SW 1271 (cell line): ENCODE measurements at places on chromosomes 2 and 18.

DNA sequence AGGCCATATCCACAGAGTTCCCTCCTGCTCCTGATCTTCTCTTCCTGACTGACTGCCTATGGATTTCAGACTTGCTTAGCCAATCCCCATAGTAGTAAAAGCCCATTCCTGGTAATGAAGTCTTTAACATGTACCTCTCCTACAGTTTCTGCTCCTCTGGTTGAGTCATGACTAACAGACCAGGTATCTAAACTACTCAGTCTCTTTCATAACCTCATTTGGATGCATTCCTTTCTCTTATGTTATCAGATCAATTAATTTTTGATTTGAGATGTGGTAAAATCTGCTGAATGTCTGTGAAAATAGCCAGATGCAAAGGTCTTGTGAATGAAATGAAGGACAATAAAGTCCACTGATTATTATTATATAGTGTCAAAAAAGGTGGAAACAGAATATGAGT lies 198.0 kb downstream of the NBAS start:
- no peak for DNase-seq

- no peak for DNase-seq
Observed at GRCh38 chr2:215746887-215747615, 266.3 kb downstream of the MREG start.

GRCh38 chr2:16466133-16466820 lies 199.4 kb downstream of the CYRIA start:
- no peak for DNase-seq

GRCh38 chr2:35526741-35527140 lies 828.8 kb upstream of the CRIM1 start:
- DNase-seq, result no peak

- no peak for DNase-seq
Observed at GRCh38 chr2:177298191-177298590, 33.7 kb upstream of the NFE2L2 start.

- no peak for DNase-seq
Observed at GRCh38 chr2:142314164-142314563, 183.3 kb upstream of the LRP1B start.

- no peak for DNase-seq
Observed at GRCh38 chr2:169046440-169047151, 15.5 kb upstream of the ABCB11 start.

DNA sequence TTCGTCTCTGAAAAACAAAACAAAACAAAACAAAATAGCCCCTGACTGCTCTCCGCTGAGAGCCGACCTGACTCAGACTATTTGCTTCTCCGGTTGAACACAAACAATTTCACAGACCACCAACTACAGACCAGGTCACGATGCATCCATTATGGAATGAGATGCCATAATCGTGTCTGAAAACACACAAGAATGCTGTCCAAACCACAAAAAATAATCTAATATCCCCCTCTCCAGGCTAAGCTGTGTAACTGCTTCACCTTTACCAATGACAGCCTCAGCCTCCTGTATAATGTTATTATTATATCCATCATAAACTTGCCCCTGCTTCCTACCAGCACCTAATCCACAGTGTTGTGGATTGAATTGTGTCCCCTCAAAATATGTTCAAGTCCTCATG lies 114.7 kb downstream of the DNAH6 start:
- DNase-seq, result peak; percentile 43

- DNase-seq, result no peak
Observed at GRCh38 chr18:9531791-9532410, 56.6 kb downstream of the RALBP1 start.

DNA sequence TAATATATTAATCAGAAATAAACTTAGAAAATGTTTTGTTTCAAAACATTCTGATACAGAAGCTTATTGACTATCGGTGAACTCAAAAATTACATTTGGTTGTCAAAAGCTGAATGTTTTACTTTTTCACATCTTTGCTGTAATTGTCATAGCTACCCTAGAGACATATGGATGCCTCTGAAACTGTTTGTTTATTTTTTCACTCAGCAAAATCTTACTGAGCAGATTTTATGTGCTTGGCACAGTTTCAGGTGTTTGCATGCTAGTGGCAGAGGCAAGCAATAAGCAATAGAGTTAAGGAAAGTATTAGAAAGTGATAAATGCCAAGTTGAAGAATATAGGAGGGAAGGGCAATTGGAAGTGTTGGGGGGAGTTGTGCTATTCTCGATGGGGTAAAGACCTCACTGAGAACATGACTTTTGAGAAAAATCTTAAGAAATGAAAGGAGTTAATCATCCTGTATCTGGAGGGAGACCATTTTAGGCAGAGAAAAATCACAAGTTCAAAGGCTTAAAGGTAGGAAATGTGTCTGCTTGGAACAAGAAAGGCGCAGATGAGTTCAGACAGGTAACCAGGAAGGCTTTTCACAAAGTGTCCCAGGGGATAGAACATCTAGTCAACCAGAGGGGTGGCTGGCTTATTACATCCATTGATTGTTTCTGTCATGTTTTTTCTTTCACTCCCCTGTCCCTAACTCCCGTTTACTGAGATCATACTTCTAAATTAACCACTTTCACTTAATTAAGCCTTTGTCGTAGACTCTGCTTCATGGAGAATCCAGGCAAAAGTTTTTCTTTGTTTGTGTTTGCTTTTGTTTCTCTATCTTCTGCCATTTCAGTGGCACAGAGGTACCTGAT lies 27.2 kb upstream of the COBLL1 start:
- DNase-seq, result no peak

DNA sequence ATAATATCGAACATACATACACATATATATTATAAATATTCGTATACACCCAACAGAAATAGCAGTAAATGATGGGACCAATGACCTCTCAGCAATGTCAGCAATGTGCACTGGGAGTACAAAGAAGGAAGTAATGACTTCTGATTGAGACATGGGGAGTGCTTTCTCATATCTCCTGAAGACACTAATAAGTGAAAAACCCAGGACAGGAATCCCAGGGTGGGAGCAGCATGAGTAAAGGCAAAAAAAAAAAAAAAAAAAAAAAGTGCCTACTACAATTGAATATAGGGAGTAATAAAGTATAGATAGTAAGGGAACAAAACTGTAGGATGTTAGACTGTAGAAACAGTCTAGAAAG lies 491.3 kb downstream of the IRS1 start:
- no peak for DNase-seq

DNA sequence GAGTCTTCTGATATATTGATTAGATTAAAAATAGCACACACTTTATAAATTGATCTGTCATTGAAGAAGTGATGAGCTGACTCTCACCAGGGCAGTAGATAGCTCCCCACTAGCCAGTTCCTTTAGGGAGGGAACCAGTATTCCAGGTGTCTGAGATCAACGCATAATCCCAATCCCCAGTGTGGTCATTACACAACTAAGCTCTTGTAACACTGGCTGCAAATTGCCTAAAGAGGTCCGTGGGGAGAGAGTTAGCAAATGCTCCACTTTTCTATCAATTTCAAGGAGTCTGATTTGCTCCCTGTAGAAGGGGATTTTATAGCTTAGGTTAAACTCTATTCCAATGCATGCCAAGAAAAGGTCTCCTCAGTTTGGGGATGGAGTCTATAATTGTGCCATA lies 7.7 kb downstream of the SLC14A1 start:
- DNase-seq, result no peak

DNA sequence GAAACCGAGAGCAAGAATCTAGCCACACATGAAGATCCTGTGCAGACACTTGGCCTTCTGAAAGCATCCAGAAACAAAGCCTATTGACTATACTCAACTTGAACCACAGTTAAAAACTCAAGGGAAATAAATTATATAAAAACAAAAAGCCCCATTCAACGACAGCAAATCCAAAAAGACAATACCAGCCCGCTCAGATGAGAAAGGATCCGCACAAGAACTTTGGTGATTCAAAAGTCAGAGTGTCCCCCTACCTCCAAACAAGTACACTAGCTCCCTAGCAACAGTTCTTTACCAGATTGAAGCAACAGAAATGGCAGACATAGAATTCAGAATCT lies 163.2 kb downstream of the WDPCP start:
- DNase-seq, result no peak

GRCh38 chr18:50231621-50232020 lies 34.7 kb downstream of the CFAP53 start:
- no peak for DNase-seq

DNA sequence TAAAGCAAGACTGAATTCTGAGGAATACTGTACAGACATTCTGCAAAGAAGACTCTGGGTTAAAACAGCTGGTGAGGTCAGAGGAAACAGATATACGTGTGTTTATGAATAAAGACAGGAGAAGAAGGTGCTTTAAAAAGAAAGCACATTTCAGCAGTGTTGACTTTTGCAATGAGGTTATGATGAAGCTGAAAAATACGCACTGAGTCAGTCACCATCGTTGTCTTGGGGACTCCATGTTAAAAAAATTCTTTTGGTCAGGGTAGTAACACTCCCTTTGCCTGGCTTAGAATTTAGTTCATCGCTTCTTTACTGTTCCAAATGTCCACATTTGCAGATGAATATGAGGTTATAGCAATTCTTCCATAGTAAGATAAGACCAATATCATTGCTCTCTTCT lies 1049.0 kb downstream of the TSN start:
- DNase-seq, result no peak

- DNase-seq, result no peak
Observed at GRCh38 chr18:12993439-12993838, 2.3 kb downstream of the CEP192 start.

DNA sequence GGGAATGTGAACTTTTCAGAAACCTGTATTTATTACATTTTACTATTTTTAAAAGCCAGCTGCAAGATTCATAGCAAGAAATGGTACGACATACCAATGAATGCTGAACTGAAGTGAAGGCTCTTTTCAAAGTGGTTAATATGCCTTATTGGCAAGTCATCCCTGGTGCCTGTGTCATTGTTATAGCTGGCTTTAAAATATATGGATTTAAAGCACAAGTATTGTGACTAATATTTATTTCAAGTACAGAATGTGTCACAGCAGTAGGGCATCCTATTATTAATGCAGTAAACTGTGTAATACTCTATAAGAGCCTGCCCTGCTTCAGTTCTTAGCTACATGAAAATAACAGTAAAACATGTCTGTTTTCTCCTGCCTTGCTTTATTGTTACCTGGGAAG lies 10.8 kb downstream of the TSHZ1 start:
- DNase-seq, result no peak

GRCh38 chr2:183349091-183349490 lies 224.8 kb downstream of the NUP35 start:
- no peak for DNase-seq

DNA sequence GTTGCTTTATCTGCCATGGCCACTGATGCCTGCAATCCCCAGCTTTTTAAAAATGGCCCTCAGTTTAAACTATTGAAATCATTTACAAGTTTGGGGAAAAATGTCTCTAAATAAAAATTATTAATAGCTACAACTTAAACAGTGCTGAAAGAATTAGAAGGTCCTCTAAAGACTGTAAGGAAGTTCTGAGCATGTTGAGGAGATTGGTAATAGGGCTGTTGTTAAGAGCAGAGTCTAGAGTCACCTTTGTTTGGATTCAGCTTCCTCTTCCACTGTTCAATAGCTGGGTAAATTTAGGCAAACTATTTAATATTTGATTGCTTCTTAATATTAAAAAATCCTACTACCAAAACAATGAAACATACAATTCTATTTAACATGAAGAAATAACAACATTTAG lies 1127.1 kb upstream of the DDX18 start:
- no peak for DNase-seq

DNA sequence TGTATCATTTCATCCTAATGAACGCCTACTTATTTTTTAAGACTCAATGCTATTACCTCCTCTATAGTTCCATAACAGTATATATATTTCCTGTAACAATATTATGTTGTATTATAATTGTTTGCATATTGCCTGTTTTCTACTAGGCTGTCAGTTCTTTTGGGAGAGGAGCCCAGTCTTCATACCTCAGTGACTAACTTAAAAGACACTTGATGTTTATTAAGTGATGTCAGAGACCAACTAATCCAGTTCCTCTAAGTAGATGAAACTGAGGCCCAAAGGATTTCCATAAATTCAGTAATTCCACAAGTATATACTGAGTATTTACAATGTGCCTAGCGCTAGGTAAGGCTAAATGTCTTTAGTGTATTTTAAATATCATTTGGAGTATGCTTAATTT lies 48.9 kb upstream of the AAK1 start:
- no peak for DNase-seq

- DNase-seq, result no peak
Observed at GRCh38 chr18:26863921-26864497, 1.5 kb downstream of the AQP4 start.

DNA sequence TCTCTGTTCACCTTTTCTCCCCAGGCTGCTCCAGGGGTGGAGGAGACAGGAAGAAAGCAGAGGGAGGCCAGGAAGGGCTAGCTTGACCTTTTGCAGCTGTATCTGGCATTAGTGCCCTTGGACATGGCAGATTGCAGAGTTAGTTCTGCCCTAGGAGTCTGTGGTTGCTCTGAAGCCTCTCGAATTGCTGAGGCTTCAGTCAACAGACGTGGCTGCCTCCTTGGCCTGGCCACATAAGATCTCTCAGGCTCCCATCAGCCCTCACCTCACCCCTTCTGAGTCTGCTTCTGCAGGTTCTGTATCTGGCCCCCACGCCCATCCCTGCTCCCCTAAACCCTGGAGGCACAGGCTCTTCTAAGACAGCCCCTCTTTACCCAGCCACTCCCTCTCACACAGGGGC lies 18.2 kb upstream of the PLB1 start:
- DNase-seq, result no peak

DNA sequence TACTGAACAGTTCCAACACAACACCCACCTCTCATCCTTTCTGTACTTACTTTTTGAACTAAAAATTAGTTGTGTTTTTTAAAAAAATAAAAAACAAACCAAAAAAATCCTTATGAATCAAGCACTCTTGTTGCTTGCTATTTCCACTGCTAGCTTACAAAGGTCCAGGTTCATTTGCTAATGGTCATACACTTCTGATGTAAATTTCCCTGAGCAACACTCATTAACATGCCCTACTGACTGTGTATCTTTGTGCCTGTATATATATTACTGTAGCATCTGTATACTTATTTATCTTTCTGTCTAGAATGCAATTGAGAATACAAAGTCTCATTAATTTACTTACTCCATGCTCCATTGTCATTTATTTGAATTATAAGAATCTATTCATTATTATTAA lies 30.3 kb upstream of the IKZF2 start:
- DNase-seq, result no peak

- no peak for DNase-seq
Observed at GRCh38 chr2:197851451-197851850, 47.1 kb downstream of the PLCL1 start.

- DNase-seq, result no peak
Observed at GRCh38 chr2:158380746-158381145, 75.8 kb downstream of the CCDC148 start.

- DNase-seq, result no peak
Observed at GRCh38 chr2:109170645-109171044, 41.6 kb downstream of the SH3RF3 start.

DNA sequence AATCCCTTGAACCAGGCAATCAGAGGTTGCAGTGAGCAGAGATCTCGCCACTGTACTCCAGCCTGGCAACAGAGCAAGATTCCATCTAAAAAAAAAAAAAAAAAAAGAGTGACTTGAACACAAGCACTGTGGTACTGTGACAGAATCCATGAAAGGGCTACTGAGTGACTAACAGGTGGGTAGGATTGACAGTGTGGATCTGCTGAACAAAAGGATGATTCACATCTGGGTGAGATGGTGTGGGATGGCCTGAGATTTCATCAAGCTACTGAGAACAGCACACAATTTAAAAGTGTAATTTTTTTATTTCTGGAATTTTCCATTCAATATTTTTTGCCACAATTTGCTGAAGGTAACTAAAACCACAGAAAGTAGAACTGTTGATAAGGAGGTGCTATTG lies 13.3 kb upstream of the SP3 start:
- DNase-seq, result no peak
